ENCODE measurements at places on chromosomes 3 and 15.

- DNase-seq, result peak; percentile 88
Observed at GRCh38 chr3:149277331-149277813, 55.7 kb upstream of the CP start.

DNA sequence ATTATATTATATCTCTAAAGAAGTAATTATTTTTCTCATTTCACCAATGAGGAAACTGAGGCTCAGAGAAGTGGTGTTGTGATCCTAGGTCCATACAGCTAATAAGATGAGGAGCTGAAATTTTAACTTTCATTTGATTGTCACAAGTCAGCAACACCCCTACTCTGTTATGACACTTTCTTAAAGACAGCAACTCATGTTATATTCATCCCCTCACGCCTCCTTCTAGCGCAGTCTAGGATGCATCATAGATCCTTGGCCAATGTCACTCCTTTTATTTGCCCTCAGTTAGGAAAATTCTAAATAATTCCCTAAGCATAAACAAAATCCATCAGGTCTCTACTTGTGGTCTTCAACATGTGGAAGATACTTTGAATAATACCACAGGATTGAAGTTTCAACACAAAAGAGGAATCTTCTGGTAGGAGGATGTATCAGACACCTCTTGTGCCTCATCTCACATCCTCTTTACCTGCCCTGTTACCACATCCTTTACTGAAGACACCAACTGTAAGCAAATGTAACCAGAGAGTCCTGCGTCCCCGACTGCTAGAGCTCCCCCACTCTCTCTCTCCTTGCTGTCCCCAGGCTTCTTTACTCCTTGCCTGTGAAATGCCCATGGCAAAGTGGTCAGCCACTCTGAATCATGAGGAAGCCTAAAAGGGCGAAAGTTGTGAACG is 53.7 kb downstream of the TRIM42 start:
- DNase-seq, result no peak

GRCh38 chr15:36363335-36363734 is 216.1 kb upstream of the CDIN1 start:
- peak; percentile 83 for DNase-seq

GRCh38 chr15:64921711-64922110 is 10.0 kb downstream of the ANKDD1A start:
- DNase-seq, result peak; percentile 12

- DNase-seq, result no peak
Observed at GRCh38 chr3:124318656-124319055, 326.7 kb upstream of the ROPN1 start.

- peak; percentile 59 for DNase-seq
Observed at GRCh38 chr15:76339305-76340197, 3.0 kb downstream of the ISL2 start.

- no peak for DNase-seq
Observed at GRCh38 chr3:23128655-23129054, 74.5 kb upstream of the UBE2E2 start.

DNA sequence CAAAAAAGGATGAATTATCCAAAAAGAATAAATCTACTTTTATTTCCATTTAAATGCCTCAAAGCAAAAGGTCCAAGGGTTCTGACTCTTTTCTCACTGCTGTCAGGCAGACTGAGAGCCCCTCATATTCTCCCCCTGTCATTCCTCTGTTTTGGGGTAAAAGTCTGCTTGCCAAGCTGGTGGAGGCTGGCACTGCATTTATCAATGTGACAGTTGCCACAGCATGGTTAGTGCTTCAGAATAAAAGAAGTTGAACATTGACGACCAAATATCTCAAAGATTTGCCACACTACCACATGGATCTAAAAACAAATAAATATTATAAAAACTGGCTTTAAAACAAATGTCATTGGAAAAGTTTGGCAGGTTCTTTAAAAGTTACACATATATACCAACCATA is 89.2 kb upstream of the SNRK start:
- no peak for DNase-seq

- peak; percentile 92 for DNase-seq
Observed at GRCh38 chr3:136142592-136142991, 53.5 kb downstream of the MSL2 start.

GRCh38 chr15:57463360-57463759 is 87.1 kb downstream of the CGNL1 start:
- no peak for DNase-seq

- peak; percentile 2 for DNase-seq
Observed at GRCh38 chr15:91572110-91572509, 281.4 kb upstream of the SLCO3A1 start.

DNA sequence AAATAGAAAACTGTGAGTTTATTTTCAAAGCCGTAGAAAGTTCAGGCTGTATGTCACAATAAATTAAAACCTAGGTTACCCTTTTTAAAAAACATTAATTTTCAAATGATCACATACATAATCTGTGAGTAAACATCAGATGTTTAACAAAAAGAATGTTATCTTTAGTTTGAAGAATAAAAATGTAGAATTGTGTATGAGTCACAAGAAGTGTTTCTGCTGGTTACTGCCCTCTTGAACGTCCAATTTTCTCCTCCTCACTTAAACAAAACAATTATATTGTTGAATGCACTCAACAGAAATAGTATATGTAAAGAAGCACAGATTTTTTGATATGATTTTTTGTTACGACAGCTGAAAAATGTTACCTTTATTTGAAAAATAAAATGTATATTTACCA is 855.1 kb downstream of the ROBO1 start:
- DNase-seq, result no peak

DNA sequence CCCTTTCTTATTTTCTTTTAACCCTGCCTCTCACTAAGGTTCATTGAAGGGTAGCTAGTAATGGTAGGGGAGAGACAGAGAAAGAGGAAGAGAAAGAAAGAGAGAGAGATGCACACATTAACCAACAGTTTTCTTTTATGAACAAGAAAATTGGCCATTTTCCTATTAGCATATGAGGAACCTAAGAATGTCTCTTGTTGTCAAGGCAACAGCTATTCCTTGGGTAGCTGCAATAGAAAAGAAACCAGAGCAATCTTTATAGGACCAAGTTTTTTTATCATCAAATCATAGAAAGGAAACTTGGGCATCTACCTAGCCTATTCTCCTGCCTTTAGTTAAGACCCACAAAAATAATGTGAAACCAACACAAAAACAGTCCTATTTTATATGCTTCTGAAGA is 15.0 kb upstream of the CCDC39 start:
- no peak for DNase-seq

- peak; percentile 27 for DNase-seq
Observed at GRCh38 chr3:50334339-50335075, 6.1 kb downstream of the RASSF1 start.

GRCh38 chr3:115704661-115705338 is 81.5 kb downstream of the GAP43 start:
- peak; percentile 58 for DNase-seq

DNA sequence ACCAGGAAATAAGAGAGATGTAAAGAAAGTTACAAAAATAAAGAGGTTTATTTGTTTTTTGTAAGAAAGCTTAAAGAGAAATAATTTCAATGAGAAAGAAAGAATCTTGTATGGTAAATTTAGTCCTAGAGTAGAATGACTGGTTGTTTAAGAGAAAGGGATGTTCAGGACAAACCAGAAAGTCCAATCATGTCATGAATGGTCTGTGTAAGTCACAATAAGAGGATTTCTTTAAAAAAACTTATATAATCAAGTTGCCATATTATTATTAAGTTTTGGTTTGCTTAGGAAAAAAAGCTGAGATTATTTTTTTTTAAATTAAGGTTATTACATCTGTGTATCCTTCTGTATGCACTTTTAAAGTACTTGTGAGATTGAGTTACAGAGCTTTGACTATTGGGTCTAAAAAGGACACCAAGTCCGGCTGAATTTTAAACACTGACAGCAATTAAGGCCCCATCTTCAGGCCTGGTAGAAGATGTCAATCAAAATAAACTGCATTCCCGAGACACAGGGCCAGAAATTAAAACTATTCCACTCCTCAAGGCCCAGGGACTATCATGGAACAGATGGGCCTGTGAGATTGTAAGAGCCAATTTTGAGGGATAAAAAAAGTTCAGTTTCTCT is 12.2 kb downstream of the ERICH6 start:
- no peak for DNase-seq

DNA sequence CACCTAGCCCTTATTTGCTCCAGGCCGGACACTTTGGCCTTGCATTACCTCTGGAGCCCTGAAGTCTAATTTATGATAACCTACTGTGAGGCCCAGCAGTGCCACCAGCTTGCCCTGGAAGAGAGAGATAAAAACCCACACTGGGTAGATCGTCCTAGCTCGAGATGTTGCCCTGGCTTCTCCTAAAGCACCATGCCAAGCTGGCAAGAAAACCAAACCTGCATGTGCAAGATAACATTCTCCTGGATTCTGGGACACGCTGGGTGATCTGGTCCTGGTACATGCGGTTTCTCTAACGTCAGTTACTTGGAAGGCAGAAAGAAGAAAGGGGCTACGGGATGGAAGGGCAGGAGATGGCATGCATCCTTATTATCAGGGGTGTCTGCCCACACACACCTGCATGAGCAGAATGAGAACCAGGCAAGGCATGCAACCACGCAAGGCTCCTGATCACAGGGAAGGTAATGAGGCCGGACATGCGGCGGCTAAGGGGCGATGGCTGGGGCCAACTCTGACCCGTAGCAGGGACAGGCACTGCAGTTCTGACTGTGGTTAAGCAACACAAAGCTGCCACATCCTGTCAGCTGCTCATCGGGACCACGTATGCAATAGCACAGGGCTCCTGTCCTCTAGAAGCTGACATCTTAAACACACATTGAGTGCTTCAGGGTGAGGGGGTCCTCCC is 73.0 kb downstream of the OXNAD1 start:
- peak; percentile 24 for DNase-seq

- DNase-seq, result no peak
Observed at GRCh38 chr3:153577059-153577736, 415.2 kb downstream of the RAP2B start.

GRCh38 chr3:113034011-113034410 is 43.2 kb downstream of the GTPBP8 start:
- DNase-seq, result no peak

- no peak for DNase-seq
Observed at GRCh38 chr15:58336161-58336560, 95.6 kb upstream of the LIPC start.

GRCh38 chr15:52013151-52013791 is 5.7 kb upstream of the MAPK6 start:
- DNase-seq, result peak; percentile 75

- DNase-seq, result no peak
Observed at GRCh38 chr3:50926868-50927267, 252.1 kb downstream of the DOCK3 start.

DNA sequence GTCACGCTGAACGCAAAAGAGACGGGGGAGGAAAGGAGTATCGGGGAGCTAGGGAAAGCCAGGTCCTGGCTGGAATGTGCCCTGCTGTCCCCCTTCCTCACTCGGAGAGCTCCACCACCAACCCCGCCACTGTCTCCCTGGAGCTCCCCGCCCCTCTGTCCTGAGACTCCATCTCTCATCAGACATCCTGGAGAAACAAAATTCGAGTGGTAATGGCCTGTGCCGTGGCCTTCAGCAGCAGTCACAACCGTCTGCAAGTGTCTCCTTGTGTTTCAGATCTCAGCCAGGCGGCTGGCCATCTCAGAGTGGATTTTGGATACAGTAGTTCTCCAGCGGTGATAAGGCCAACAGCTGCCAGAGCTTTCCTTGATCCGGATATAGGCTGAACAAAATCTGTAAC is 76.9 kb downstream of the OCA2 start:
- DNase-seq, result no peak

DNA sequence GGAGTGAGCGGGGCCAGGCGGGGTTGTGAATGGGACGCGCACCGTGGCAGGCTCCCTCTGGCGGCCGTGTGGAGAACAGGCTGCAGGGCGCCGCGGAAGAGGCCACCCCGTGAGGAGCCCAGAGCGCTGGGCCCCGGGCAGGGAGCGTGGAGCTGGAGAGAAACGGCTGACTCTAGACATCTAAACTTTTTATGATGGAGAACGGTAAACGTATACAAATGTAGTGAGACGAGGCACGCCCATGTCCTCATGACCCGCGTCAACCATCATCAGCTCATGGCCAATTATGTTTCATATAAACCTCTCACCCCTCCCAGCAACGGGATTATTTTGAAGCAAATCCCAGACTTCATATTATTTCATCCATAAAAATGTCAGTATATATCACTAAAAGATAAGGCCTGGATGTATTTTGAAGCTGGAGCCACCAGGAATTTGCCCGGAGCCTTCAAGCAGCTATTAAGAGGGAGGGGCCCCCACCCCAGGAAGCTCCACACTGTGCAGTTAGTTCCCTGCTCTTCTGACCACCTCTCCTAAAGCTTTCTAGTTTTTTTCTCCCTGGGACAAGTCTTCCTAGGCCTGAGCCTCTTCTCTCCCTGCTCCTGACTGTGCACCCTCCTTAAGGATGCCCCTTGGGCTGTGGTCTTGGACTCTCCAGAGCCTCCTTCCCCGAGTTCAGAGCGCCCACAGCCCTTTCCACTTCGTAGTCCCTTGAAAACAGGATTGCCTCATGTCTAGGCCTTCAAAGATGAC is 149.5 kb downstream of the SMAD6 start:
- peak; percentile 85 for DNase-seq

GRCh38 chr3:170765419-170766078 is 104.4 kb downstream of the RPL22L1 start:
- DNase-seq, result no peak

DNA sequence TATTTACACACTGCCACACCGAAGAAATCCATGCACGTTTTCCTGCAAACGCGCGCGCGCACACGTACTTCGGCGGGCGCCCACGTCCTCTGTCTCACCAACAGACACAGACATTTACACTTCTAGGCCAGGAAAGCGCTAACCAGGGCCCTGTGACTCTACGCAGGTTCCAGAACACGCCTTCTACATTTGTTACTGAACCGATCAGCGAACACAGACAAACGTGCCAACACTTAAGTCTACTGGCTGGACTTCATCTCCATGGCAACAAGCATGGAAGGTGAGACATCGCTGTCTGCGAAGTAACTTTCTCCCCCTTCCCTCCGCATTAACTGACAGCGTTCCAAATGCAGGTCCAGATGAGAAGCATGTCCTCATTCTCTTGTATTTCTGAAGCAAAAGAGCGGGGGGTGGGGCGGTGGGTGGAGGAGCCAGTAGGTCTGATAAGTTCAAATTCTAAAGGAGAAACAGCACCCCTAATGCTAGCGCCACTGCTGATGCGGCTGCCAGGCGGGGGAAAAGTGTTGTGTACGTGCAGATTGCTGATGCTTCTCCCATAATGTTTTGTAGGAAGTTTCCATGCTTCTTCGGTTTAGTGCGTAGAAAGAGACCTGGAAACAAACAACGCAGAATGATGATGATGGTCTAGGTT is at the start of gene CTXN2:
Gene CTXN2, plus strand, starts transcription at position 92 of the 652 bp plus-strand sequence. CDS start 9,636 bp downstream, outside the sequence.
- DNase-seq, result no peak

GRCh38 chr3:128917291-128917690 is 37.9 kb downstream of the ACAD9 start:
- no peak for DNase-seq

DNA sequence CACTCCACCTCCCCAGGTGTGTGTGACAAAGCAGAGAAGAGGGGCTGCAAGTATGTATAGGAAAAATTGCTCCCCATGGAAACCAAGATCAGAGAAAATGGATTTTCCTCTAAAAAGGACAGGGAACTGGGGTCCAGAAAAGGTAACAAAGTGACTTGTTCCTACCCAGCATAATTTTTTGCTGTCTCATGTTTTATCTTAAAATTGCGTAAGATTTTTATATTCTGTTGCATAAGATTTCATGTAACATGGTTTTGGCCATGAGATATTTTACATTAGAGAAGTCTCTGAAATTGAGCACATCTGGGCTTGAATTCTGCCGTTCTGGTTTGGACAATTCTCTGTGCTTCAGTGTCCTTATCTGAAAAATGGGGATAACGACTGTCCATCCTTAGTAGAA is 335.7 kb upstream of the RORA start:
- DNase-seq, result no peak

GRCh38 chr3:189160519-189161309 is 11.1 kb upstream of the TPRG1 start:
- no peak for DNase-seq

All from EH (cell line).